ENCODE measurements at places on chromosomes 16 and 17. TPM values are rescaled to one million over a fixed set of nuclear protein-coding genes. Genes with fewer than 3 reads are reported as not detected.
A peak's percentile ranks its signal among the peaks of the same experiment; 100 is the strongest.

GRCh38 chr17:5097101-5097834, 14.4 kb downstream of the ZNF232 start:
- H3K4me3 ChIP-seq = peak overlapping the region; percentile 50
- peaks cover 11% of the 10 kb centered on the region for H3K27me3 ChIP-seq
- no peaks in the 10 kb centered on the region for H3K4me1 ChIP-seq
- peak; percentile 44 for DNase-seq

DNA sequence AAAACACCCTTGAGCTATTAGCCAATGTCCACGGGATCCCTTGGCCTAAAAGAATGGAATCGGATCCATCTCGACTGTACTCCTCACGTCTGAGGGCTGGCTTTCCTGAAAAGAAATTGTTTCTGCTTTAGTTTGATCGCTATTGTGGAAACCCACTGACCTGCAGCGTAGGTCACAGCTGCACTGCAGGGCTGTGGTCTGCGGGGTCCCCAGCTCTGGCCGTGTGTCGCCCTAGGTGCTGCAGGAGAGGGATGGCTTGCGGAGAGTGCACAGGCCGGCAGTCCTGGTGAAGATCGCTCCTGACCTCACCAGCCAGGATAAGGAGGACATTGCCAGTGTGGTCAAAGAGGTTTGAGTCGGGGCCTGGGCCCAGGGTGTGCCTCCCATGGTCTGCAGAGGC, 13.6 kb downstream of the DHODH start:
- DNase-seq = no peak
- H3K27ac ChIP-seq = no peak overlapping the region
- H3K4me1 ChIP-seq = no peaks in the 10 kb centered on the region
- H3K4me3 ChIP-seq = no peak overlapping the region
- peaks cover 51% of the 10 kb centered on the region for H3K36me3 ChIP-seq

GRCh38 chr17:47996201-47996600, 25.3 kb downstream of the CDK5RAP3 start:
- peaks cover 5% of the 10 kb centered on the region for H3K4me1 ChIP-seq
- H3K27me3 ChIP-seq = peaks cover 2% of the 10 kb centered on the region
- H3K36me3 ChIP-seq = no peaks in the 10 kb centered on the region
- no peak overlapping the region for H3K4me3 ChIP-seq

GRCh38 chr17:1324201-1324771, 44.8 kb downstream of the TRARG1 start:
- no peaks in the 10 kb centered on the region for H3K36me3 ChIP-seq
- H3K4me1 ChIP-seq = no peaks in the 10 kb centered on the region
- H3K4me3 ChIP-seq = no peak overlapping the region

DNA sequence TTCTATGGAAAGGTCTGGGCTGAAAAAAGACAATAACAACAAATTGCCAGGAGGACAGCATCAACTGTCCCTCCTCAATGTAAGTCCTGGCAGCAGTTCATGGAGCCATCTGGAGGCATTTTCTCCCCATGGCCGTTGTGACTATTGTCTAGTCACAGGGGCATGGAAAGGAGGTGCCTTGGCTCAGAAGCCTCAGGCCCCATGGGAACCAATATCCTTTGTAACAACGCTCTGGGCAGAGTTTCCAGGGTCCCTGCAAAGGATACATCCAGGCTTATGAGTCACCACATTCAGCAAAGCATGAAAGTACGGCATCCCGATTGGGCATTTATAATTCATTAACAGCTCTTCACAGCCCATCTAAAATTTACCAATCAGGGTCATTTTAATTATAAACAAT, 85.2 kb downstream of the GLG1 start:
- H3K36me3 ChIP-seq = peaks cover 8% of the 10 kb centered on the region
- H3K4me3 ChIP-seq = no peak overlapping the region
- H3K27me3 ChIP-seq = no peaks in the 10 kb centered on the region
- H3K27ac ChIP-seq = no peak overlapping the region
- DNase-seq = no peak

DNA sequence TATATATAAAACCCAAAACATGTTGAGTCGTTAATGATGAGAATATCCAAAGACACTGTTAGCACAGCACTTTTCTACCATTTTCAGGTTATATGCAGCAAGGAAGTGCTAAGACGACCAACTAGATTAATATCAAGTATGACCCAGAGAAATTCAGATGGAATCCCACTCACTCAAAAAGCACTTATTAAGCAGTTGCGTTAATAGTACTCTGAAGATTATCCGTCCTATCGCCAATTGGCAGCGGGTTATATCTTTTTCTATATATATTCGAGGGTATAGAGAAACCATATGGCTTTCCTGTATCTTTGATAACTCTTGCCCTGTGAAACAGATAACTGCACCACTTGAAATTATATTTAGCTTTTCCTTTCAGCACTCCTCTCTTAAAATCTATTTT, 1.1 kb downstream of the CRLF3 start:
- H3K27me3 ChIP-seq = no peaks in the 10 kb centered on the region
- H3K27ac ChIP-seq = no peak overlapping the region
- H3K36me3 ChIP-seq = no peaks in the 10 kb centered on the region
- DNase-seq = no peak

- no peaks in the 10 kb centered on the region for H3K27me3 ChIP-seq
- H3K36me3 ChIP-seq = no peaks in the 10 kb centered on the region
Measured at GRCh38 chr16:17345043-17345442, 125.7 kb downstream of the XYLT1 start.

DNA sequence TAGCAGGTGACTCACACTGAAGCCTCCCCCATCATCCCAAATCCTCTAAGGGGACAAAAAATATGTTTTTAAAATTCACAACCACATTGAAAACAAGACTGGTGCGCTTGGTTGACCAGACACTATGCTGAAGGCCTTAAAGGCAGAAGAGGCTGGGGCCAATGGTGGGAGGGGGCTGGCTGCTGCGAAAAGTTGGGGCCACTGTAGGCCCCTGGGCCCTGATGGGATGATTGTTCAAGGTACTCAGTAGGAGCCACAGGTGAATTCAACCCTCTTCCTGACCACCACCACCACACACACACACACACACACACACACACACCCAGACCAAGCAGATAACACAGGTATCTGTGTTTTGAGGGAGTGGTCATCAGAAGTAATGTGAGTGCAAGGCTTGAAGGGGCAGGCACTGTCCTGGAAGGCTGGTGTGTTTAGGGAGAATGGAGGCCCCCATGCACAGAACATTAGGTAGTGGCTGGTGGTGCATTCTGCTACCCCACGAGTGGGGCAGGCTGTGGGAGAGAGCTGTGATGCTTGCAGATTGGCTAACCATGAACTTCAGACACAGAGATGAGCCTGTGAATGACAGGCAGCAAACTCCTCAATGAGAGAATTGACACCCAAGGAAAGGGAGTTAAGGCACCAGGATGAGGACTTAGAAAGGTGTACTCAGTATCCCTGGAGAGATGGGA, 55.0 kb downstream of the NT5M start:
- DNase-seq = no peak
- H3K4me3 ChIP-seq = no peak overlapping the region
- H3K4me1 ChIP-seq = no peaks in the 10 kb centered on the region
- no peaks in the 10 kb centered on the region for H3K27me3 ChIP-seq

- no peak overlapping the region for H3K27ac ChIP-seq
- no peak overlapping the region for H3K4me3 ChIP-seq
- peaks cover 26% of the 10 kb centered on the region for H3K36me3 ChIP-seq
- no peak for DNase-seq
Measured at GRCh38 chr17:31374094-31374447, 17.4 kb upstream of the RAB11FIP4 start.

- H3K36me3 ChIP-seq = no peaks in the 10 kb centered on the region
- peaks cover 3% of the 10 kb centered on the region for H3K4me1 ChIP-seq
- DNase-seq = peak; percentile 80
- peak overlapping the region; percentile 28 for H3K27ac ChIP-seq
- peak overlapping the region; percentile 30 for H3K4me3 ChIP-seq
Measured at GRCh38 chr17:27345141-27345904, 51.4 kb downstream of the WSB1 start.

- no peak for DNase-seq
- H3K27ac ChIP-seq = no peak overlapping the region
- no peak overlapping the region for H3K4me3 ChIP-seq
- no peaks in the 10 kb centered on the region for H3K4me1 ChIP-seq
- H3K27me3 ChIP-seq = no peaks in the 10 kb centered on the region
Measured at GRCh38 chr16:47979616-47980182, 176.1 kb downstream of the ABCC12 start.

GRCh38 chr16:82833378-82833993, 206.7 kb downstream of the CDH13 start:
- no peak overlapping the region for H3K4me3 ChIP-seq
- H3K36me3 ChIP-seq = no peaks in the 10 kb centered on the region
- no peaks in the 10 kb centered on the region for H3K27me3 ChIP-seq
- H3K27ac ChIP-seq = no peak overlapping the region
- no peak for DNase-seq
- H3K4me1 ChIP-seq = no peaks in the 10 kb centered on the region

DNA sequence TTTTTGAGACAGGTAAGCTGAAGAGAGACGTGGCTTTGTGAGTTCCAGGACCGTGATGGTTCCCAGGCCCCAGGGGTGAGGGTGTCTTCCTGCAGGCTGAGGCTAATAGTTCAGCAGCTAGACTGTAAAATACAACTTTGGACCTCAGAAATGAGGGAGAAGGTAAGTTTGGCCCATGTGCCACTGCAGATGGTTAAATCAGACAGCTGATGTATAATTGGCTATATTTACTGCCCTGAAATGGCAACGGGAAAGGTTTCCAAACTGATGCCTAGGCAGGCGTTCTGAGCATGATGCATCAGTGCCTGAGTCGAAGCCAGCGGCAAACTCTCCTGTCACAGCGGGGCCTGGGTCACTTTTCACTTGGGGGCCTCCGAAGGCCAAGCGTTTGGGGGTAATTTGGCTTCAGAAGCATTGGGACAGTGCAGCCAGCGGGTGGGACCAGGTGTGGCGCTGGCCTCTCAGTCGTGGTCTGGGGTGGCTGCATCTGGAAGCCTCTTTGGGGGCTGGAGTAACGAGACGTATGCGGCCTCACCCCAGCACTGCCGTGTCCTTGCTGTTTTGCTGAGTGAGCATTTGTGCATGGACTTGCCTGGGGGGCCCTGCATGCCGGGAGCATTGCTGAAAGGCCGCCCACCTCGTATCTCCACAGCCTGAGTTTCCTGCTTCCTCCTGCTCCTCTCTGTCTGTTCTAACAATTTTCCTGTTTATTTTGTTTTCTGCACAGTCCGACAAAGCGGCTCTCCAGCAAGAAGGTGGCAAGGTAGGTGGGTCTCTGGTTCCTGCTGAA, 31.2 kb upstream of the CAPN15 start:
- H3K27me3 ChIP-seq = no peaks in the 10 kb centered on the region
- H3K4me3 ChIP-seq = no peak overlapping the region

- no peak overlapping the region for H3K4me3 ChIP-seq
- no peaks in the 10 kb centered on the region for H3K36me3 ChIP-seq
- H3K27ac ChIP-seq = no peak overlapping the region
- no peaks in the 10 kb centered on the region for H3K4me1 ChIP-seq
- DNase-seq = no peak
Measured at GRCh38 chr17:13538841-13539411, 62.8 kb downstream of the HS3ST3A1 start.

DNA sequence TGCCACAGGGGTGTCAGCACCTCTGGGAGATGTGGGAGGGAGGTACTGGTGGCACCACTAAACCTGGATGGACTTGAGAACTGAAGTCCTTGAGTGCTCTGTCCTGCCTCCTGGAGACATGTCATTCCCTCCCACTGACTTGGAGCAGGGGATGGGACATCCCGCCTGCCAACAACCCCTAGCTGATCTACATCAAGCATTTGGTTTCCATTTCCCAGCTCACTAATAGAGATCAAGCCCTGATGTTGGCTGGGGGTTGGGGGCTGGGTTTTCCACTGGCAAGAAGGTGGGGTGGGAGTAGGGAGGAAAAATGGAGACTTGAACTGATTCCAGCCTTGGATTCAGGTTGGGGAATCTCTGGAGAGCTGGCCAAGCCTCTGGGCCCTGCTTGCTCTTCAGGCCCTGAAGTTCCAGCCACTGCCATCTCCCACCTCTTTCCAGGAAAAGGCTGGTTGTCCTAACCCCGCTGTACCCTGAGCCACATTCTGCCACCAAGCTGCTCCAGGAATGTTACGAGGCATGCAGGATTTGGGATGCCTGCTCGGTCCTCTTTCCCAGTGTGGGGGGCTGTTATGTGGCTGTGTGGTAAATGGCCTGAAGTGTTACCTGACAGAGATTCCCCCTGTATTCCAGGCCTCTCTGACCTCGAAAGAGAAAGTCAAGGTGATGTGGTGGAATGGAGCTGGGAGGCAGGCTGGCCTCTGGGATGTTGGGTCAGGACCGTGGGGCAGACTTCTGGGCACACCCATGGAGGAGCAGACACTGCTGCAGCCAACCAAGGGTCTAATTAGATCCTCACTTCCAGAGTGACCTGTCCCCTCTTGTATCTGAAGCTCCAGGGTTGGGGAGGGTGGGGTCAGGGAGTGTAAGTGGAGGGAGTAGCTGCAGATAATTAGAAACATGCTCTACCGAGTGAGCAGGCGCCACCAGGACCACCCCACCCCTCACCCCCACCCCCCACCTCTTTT, 16.7 kb downstream of the IGFBP4 start:
- no peak overlapping the region for H3K4me3 ChIP-seq
- peaks cover 10% of the 10 kb centered on the region for H3K36me3 ChIP-seq
- DNase-seq = no peak
- H3K27ac ChIP-seq = no peak overlapping the region
- H3K4me1 ChIP-seq = peaks cover 26% of the 10 kb centered on the region

- H3K4me1 ChIP-seq = peaks cover 3% of the 10 kb centered on the region
- H3K36me3 ChIP-seq = no peaks in the 10 kb centered on the region
- H3K27ac ChIP-seq = no peak overlapping the region
- no peaks in the 10 kb centered on the region for H3K27me3 ChIP-seq
- no peak for DNase-seq
Measured at GRCh38 chr16:78286065-78286464, 186.6 kb downstream of the WWOX start.

DNA sequence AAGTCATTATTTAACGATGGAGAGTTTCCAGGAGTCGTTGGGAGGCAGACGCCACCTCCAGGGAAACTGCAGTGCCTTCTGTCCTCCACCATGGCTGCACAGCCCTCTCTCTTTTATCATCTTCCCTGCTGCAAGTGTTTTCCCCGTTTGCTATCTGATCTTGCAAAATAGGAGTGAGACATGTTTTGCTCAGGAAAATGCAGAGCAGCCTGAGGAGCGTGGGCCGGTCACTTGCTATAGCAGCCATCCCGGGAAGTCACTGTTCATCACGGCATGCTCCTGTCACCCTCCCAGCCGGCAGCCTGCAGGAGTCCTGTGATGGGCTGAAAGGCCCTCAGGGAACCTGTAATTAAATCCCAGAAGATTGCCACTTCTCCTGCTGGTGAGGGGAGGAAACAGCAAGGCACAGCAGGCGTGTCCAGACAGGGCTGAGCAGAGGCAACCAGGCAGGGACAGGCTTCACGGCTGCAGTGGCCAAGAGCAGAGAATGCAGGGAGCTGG, 143.1 kb downstream of the GSG1L start:
- no peaks in the 10 kb centered on the region for H3K4me1 ChIP-seq
- no peak for DNase-seq
- no peaks in the 10 kb centered on the region for H3K36me3 ChIP-seq
- no peak overlapping the region for H3K27ac ChIP-seq
- no peaks in the 10 kb centered on the region for H3K27me3 ChIP-seq

The TBC1D3I gene
- polyA plus RNA-seq = 0.37 TPM

The SHPK gene
- polyA plus RNA-seq = 21.3 TPM

The ELAC2 gene
- polyA plus RNA-seq = 48.2 TPM

The MPV17L gene
- 3.2 TPM for polyA plus RNA-seq

The C1QTNF1 gene
- 3.1 TPM for polyA plus RNA-seq

The ABCA6 gene
- polyA plus RNA-seq = 1.6 TPM
